Stimulated activated CD4-positive, alpha-beta T cell treated with anti-CD3 and anti-CD28 coated beads, Interleukin-1b, Interleukin-23, amount 100 ng/mL, for 1 hour (primary cell): ENCODE measurements at places on chromosomes 3 and 15.

DNA sequence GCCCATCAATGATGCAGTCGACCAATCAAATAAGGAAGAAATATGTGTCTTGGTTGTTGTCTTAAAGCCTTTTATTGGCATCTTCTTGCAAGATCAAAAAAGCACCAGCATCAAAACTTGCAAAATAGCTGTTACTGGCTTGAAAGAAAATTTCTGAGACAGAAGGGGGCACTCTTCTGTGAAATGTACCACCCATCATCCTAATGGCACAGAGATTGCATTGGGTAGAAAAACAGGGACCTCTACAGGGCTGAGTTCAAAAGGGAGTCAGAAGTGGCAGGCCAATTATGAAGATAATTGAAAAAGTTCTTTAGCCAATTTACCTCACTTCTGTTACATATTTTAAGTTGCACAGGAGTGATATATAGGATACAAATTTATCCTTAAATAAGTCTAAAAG is 122.3 kb upstream of the GPR149 start:
- DNase-seq, result no peak

- no peak for DNase-seq
Observed at GRCh38 chr15:95016511-95017229, 785.3 kb downstream of the MCTP2 start.

DNA sequence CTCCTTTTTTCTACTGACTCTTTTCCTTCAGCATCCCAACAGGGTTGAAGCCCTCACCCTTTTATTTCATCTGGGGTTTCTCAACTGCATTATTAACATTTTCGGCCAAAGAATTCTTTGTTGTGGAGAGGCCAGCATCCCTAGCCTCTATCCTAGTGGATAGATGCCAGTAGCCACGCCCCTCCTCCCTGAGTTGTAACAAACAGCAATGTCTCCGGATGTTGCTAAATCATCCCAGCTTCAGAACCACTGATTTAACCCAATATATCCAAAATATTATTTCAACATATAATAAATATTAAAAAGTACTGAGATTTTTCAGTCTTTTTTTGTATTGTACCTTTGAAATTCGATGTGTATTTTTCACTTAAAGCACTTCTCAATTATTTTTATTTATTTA is 2.0 kb upstream of the RNF111 start:
- DNase-seq, result no peak

GRCh38 chr15:44136991-44137477 is 58.0 kb downstream of the FRMD5 start:
- no peak for DNase-seq

- DNase-seq, result no peak
Observed at GRCh38 chr15:101013769-101014675, 94.9 kb downstream of the LRRK1 start.

- DNase-seq, result no peak
Observed at GRCh38 chr3:5017925-5018531, 38.8 kb downstream of the BHLHE40 start.

DNA sequence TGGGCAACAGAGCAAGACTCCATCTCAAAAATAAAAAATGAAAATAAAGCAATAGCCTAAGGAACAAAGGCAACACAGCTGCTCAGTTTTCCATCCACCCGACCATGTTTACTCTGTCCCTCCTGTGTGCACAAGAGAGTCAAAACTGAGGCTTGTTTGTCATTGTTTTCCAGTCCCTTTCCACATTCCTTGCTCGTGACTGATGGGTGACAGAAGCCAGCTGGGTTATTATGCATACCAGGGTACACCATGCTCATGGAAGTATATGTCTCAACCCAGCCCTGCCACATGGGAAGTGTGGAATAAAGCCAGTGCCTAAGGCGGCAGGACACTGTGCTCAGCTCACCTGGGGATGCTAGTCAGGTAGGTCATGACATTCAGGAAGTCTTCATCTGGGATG is 49.5 kb downstream of the MCF2L2 start:
- DNase-seq, result no peak

DNA sequence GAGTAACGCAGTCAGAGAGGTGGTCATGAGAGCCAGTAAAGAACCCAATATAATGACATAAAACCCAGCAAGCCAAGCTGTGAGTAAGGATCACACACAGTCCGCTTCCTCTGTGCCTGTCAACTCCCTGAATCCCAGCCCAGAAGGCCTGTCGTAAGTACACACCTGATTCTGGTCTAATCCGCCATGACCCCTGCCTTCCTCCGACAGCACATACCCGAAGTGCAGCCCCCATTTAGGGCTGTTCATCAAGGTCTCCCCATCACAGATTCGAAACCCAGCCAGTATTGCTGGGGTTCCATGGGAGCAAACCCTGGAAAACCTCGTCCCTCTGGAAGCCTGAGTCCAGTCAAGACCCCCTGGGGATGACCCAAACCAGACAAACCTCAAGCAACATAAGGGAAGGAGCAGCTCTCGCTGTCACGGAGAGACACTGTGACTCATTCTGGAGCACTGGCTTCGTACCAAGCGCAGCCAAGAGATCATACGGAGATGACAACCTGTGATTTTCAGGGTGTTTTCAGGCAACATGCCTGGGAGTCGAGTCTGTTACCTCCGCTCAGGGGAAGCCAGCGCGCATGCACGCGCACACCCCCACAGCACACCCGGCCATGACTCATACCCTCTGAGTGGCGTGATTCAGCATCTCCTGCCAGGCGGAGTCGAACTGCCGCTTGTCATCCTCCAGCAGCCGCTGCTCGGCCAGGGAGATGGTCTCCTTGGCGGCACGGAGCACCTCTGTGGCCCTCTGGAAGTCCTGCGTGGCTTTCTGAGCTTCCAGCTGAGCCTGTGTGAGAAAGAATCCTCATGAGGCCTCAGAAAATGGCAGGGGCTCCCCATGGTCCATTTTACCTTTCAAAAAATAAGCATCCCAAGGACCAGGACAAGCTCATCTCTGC is 63.0 kb downstream of the SH3BP5 start:
- DNase-seq, result peak; percentile 60

DNA sequence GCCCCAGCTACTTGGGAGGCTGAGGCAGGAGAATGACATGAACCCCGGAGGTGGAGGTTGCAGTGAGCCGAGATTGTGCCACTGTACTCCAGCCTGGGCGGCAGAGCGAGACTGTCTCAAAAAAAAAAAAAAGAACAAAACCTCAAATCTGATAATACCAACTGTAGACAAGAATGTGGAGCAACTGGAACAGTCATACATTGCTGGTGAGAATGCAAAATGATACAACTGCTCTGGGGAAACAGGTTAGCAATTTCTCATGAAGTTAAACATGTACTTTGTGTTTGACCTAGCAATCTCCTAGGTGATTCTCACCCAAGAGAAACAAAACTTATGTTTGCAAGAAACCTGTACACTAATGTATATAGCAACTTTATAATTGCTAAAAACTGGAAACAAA is 4.4 kb upstream of the VHL start:
- no peak for DNase-seq

- no peak for DNase-seq
Observed at GRCh38 chr3:176087066-176087697, 1110.1 kb downstream of the TBL1XR1 start.

- no peak for DNase-seq
Observed at GRCh38 chr15:31571676-31572075, 245.0 kb downstream of the KLF13 start.

DNA sequence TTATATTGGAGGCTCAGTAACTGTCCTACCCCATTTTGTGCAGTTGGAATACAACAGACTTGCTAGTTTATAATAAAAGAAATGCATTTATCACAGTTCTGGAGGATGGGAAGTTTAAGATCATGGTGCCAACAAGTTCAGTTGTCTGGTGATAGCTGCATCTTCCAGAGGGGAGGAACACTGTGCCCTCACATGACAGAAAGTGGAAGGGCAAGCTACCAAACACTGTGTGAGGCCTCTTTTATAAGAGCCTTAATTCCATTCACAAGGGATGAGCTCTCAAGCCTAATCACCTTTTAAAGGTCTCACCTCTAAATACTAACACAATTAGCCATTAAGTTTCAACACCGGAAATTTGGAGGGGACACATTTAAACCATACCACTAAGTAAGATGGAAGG is 1073.9 kb downstream of the PLOD2 start:
- no peak for DNase-seq

GRCh38 chr3:134255404-134255803 is 4.7 kb upstream of the RYK start:
- no peak for DNase-seq

- DNase-seq, result no peak
Observed at GRCh38 chr15:92705764-92706163, 50.2 kb upstream of the FAM174B start.

DNA sequence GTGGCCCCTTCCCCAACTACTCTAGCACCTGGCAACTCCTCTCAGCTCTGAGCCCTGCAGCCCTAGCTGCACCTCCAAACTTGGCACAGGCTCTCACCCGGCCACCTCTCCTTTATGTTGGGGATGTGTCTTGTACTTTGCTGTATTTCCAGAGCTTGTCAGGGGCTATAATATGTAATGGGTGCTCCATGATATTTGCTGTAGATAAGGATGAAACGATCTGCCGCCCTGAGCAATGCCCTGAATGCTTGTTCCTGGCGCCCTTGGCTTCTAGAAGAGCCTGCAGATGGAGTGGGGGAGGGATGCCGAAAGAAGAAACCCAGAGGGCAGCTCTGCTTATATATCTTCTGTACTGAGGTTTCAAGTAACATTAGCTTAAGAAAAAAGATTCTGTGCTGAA is 35.9 kb upstream of the ZBTB38 start:
- no peak for DNase-seq

DNA sequence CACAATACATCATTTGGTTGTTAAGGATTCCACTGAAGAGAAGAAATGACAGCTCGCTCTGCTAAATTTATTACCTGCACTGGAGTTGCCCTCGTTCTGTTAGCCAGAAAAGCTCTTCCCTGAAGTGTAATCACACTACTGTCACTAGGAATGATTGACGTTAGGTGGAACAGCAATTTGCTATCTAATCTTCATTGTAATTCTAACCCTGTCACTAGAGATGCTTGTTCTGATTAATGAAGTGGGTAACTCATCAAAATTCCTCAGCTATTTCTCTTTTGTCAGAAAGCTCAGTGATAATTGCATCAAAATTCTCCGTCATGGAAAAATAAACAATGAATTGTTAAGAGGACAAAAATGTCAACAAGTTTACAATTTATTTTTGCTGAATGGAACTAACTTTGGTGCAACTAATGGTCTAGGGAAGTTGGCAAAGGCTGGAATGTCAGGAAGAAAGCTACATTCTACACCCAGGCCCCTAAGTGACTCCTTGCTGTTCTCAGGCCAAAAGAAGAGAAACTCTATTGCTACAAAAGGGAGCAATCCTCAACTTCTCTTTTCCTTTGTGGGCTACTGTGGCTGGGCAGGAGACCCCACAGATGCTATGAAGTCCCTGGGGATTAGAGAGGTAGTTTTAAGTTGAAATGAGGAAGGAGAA is 34.1 kb downstream of the CCDC191 start:
- no peak for DNase-seq

DNA sequence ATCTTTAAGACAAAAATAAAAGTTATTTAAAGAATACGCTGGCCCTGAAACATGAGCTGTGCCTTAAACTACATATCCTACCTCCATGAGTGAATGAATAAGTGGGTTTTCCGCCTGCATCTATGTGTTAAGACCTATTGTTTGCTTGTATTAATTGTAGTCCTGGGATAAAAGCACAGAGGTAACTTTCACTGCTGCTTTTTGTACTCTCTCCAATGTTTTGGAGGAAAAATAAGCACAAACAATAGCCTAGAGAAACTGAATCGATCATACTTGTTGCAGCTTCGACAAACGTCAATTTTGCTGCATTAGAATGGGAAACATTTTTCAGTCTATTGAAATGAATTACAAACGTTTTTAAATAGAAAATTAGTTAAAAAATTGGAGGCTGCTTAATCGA is 1.3 kb upstream of the CTNNB1 start:
- no peak for DNase-seq

GRCh38 chr3:53080612-53081205 is 34.8 kb upstream of the SFMBT1 start:
- DNase-seq, result no peak

DNA sequence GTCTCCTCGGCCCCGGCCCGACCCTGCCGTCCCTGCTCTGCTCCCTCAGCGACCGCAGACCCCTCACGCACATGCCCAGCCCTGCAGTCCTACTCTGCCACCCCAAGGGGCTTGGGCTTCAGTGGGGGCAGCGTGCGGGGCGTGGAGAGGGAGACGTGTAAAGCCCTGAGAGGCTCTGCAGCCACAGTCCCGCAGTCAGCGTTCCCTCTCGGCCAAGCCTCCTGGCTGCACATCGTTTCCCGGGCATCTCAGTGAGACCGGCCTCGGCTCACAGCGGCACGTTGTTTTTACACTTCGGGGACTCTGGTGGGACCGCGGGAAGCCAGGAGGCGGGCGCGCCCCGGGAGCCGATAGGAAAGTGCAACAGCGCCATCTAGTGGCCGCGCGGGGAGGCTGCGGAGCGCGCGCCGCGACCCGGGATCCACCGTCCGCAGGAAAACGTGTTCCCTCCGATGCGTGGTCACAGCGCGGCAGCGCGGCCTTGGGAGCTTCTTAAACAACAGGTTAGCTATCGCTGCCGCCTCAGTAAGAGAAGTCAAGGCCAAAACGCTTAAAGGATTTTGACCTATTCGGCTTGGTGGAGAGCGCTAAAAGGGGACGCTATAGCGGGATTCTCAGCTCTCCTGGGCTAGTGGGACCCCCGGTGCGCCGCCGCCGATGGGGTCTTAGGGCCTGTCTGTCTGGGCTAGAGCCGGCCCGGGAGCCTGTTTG is 226.8 kb upstream of the IGF1R start:
- no peak for DNase-seq

DNA sequence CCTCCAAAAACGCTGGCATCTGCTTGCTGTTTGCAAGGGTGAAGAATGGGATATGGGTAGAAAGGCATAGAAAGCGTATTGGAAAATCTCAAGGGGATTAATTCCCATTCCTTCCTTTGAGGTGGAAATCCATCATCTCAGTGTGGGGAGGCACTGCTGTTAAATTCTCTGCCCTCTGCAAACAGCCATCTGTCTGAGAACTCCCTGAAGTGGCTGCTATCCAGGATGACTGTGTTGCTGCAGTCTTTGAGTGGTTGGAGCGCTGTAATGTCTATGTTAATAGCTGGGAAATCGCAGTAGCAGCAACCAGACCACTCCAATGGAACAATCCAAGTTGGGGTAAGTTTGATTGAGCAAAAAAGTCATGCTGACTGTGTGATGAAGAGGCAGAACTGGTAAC is 625.9 kb downstream of the NLGN1 start:
- no peak for DNase-seq

- no peak for DNase-seq
Observed at GRCh38 chr15:45751629-45752028, 116.8 kb downstream of the SQOR start.
